ENCODE measurements at places on chromosomes 4 and X.

GRCh38 chr4:159859656-159860148, 756.8 kb downstream of the RAPGEF2 start:
- no peak for DNase-seq

DNA sequence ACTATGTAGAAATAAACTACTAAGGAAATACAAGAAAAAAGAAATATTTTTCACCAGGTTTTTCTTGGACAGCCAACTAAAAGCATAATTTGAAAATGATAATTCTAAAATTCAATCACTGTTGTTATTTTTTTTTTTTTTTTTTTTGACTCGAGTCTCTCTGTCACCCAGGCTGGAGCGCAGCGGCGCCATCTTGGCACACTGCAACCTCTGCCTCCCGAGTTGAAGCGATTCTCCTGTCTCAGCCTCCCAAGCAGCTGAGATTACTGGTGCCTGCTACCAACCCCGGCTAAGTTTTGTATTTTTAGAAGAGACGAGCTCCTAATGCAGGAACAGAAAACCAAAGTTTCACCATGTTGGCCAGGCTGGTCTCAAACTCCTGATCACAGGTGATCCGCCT, 122.3 kb upstream of the UGT8 start:
- no peak for DNase-seq

DNA sequence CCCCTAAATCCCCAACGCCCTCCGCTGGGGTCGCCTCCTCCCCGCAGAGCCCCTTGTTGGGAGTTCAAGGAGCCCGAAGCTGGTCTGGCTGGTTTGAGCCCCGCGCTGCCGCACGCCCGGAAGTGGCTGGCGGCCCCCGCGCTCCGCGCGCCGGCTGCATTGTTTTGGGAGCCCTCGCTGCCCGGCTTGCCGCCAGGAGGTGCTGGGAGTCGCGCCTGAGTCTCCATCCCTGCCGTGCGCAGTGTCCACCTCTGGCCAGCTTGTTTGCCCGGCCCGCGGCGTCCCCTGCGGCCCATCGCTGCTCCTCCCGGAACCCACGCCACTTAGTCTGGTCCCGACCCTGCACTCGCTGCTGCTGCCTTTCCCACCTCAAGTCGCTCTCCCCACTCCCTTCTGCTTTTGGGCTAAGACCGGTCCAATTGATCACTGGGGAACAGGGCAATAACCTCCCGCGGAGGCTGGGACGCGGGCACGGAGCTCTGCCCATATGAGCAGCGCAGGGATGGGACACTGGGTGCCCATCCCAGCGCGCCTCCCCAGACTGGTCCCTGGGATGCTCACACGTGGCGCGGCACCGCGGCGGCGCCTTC, 2.2 kb upstream of the SFRP2 start:
- no peak for DNase-seq

GRCh38 chr4:38576767-38577166, 87.2 kb upstream of the KLF3 start:
- DNase-seq: no peak
